ENCODE measurements at places on chromosomes 7 and 10. TPM values are rescaled to one million over a fixed set of nuclear protein-coding genes. Genes with fewer than 3 reads are reported as not detected.

The FAM241B gene
- 11.8 TPM for total RNA-seq

The KLF14 gene
- total RNA-seq: not detected

The SEMA3D gene
- not detected for total RNA-seq

The TMEM273 gene
- total RNA-seq: 88.0 TPM

The AKR1C1 gene
- 2.7 TPM for total RNA-seq

DNA sequence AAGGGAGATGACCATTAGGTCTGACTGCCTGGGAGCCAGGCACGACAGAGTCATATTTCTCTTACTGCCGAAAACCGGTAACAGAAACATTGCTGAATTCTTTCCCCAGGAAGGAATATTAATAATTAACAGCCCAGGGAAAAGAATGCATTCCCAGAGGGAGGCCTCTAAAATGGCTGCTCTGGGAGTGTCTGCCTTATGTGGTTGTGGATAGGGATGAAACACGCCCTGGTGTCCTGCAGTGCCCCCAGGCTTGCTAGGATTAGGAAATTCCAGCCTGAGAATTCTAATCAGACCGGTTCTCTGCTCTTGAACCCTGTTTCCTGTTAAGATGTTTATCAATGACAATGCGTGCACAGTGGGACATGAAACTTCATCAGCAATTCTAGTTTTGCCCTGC is 226.7 kb downstream of the GPAM start:
- no peak for DNase-seq
- peaks cover 2% of the 10 kb centered on the region for H3K36me3 ChIP-seq
- no peak overlapping the region for H3K27ac ChIP-seq
- no peak overlapping the region for H3K4me3 ChIP-seq

DNA sequence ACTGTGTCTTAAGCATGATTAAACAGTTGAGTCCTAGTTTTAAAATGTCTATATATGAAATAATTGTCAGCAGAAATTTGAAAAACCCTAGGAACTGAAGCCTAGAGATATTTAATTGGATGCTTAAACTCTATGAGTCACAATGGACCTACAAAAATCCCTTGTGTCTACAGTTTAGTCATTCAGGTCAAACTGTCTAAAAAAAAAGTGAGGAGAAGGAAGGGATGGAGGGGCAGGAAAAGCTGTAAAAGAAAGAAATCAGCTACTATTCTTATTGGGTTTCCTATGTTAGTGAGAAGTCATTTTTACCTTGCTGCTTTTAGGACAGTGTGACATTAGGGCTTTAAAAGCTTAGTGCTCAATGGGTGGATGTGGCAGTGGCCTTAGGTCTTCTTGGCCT is 406.1 kb upstream of the FZD8 start:
- H3K27ac ChIP-seq: no peak overlapping the region
- no peak overlapping the region for H3K4me3 ChIP-seq
- no peaks in the 10 kb centered on the region for H3K4me1 ChIP-seq
- H3K36me3 ChIP-seq: no peaks in the 10 kb centered on the region
- no peak for DNase-seq

- H3K27me3 ChIP-seq: no peaks in the 10 kb centered on the region
- H3K4me3 ChIP-seq: no peak overlapping the region
- H3K36me3 ChIP-seq: no peaks in the 10 kb centered on the region
- no peak for DNase-seq
Observed at GRCh38 chr7:16114633-16115032, 306.7 kb downstream of the CRPPA start.

- peaks cover 66% of the 10 kb centered on the region for H3K27me3 ChIP-seq
- peak; percentile 11 for DNase-seq
- no peaks in the 10 kb centered on the region for H3K36me3 ChIP-seq
- peaks cover 5% of the 10 kb centered on the region for H3K4me1 ChIP-seq
Observed at GRCh38 chr7:28958235-28958979, at the start of gene TRIL. Gene TRIL, minus strand, starts transcription at chr7:28958330. Its CDS starts 284 bp downstream, at chr7:28958046.

DNA sequence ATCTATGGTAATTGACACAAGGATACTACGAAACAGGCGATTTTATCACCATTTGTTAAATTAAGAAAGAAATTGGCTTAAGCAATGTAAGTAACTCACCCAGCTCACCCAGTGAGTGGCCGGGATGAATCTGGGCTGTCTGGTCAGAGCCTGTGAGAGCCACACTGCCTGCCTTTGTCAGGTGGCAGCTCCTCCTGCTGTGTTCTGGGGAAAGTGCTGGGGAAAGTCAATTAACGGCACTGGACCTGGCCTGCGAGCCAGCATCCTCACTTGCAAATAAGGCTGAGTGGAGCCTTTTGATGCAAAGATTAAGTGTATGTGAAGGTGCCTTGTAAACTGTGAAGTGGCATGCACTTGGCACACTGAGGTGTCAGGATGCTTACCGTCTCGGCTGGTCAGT is 13.4 kb upstream of the CXCL12 start:
- DNase-seq: no peak
- H3K27ac ChIP-seq: no peak overlapping the region
- no peaks in the 10 kb centered on the region for H3K4me1 ChIP-seq
- peaks cover 15% of the 10 kb centered on the region for H3K27me3 ChIP-seq
